ENCODE measurements at places on chromosomes 11 and 22.

DNA sequence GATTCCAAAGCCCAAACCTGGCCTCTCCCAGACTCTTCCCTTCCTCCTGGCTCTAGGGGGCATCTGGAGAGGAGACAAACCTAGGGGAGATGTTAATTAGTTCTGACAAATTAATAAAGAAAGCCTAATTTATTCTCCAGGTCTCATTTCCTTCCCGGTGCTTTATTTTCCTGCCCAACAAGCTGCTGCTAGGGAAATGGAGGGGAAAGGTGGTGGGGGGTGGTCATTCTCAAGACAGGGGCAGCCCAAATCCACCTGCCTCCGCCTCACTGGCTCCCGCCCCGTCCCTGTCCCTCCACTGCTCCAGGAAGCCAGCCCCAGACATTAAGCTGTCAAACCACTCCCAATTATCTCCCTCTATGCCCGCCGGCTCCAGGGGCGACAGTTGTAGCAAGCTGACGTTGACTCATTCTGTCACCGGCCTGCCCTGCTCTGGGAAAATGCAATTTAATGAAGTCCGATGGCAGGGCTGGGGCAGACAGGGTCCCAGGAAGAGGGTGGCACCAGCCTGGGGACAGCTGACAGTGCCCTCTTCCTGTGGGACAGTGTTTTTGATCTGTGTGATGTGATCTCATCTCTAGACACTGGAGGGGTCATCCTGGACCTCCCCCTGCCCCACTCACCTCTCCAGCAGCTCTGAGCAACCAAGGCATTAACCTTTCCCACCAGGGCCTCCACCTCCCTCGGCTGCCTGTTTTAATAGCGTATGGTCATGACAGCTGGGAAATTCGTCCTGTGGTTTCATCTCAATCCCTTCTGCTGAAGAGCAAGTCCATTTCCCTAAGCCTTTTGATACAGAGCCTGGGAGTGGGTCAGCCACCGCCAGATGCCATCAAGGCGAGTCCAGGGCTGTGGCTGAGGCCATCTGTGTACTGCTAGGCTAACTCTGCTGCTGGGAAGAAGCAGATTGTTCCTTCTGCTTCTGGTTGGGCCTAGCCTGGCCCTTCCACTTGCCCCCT lies 27.1 kb downstream of the NECTIN1 start:
- peak; percentile 45 for DNase-seq

GRCh38 chr11:926341-926916 lies 759 bp downstream of the AP2A2 start:
- peak; percentile 59 for DNase-seq

DNA sequence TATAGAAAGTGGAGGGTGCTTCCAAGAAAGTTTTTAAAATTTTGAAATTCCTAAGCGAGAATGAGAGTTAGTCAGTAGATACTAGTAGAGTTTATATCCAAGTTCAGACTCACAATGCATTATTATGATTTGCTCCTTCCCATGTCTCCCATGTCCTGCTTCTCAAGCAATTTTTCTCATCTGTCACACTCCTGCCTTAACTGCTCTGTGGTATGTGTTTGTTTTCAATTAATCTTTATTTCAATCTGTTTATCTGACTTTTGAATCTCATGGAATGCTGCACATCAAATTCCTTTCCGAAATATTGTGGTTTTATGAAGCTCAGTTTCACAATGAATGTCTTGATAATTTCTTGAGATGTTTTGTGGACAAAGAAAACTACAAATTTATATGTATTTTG lies 18.1 kb downstream of the THY1 start:
- DNase-seq, result peak; percentile 38

DNA sequence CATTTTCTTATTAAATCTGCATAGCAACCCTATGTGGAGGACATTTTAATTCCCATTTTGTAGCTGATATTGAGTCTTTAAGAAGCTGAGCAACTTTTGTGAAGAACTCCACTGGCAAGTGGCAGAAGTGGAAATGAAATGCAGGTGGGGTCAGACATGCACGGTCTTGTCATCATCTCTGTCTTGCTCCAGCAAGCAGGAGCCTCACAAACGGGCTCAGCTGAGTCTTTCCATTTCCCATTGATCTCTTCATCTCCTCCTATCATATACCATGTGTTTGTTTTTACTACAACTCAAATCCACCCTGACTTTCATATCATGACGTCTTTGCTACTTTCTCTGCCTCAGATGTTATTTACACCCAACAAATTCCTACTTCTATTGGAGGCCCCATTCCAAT lies 97.9 kb upstream of the TENM4 start:
- no peak for DNase-seq

DNA sequence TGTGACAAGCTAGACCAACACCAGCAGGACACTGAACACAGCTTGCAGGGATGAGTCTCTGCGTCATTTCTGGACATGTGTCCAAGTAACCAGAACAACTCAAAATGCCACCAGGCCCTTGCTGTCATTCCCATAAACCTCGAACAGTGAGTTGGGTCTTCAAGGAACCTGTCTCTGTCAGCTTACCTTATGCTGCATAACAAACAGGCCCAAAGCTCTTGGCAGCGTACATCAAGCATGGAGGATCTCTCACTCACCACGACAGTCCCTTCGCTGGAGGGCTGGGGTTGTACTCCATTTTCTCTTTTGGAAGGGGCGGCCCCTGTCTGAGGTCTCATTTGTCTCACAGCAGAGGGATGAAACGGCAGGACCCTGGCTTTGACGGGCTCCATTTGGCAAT lies 6.8 kb downstream of the CDKN1C start:
- DNase-seq, result no peak

GRCh38 chr11:77510095-77510494 lies 36.2 kb upstream of the PAK1 start:
- no peak for DNase-seq

DNA sequence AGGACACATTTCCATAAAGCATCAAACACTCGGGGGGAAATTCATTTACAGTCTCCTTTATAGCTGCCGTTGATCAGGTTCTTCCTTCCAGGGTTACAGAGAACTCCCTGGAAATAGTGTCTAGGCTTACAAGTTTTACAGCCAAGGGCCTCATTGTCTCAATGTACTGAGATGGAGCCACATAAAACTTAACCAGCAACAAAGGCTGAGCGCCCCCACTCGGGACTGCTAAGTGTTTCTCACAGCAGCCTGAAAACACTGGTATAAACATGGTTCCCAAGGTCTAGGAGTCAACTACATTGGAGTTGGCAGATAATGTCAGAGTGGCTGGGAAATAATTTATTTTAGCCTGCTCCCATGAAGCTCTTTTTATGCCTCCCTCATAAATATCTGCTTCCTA lies 686.2 kb downstream of the OPCML start:
- DNase-seq, result no peak

DNA sequence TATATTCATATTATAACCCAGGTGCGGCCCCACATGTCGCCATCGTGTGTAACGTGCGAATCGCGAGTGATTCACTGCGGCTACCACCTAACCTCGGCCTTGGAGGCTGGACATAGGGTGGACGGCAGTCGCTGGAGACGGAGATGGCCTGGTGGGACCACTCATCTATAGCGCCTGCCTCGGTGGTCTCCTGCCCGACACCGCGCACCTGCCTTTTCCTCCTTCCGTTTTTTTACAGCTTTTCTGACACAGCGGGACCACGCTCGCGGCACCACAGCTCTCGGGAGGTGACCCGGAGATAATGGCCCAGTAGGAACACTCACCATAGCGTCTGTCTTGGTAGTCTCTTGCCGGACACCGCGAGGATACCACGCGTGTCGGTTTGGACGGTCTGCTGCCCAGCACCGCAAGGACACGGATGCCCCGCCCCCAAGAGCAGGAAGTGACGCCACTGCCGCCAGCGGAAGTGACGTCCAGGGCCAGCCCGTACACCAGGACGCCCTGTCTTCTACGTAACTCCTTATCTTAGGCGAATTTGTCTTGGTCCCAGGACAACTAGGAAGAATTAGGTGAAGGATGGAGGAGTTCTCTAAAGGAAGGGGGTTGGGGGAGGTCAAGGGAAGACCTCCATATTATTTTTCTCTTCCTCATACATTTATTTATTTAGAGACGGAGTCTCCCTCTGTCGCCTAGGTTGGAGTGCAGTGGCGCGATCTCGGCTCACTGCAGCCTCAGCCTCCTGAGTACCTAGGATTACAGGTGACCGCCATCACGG lies 6.4 kb downstream of the SNU13 start:
- DNase-seq, result peak; percentile 80

GRCh38 chr11:73308003-73308960 lies at the start of gene ARHGEF17:
ARHGEF17 (plus strand) TSS chr11:73308276; CDS start chr11:73308639, 363 bp downstream.
- DNase-seq, result peak; percentile 66

GRCh38 chr11:11346303-11346702 lies 6.7 kb downstream of the CSNK2A3 start:
- DNase-seq, result no peak

DNA sequence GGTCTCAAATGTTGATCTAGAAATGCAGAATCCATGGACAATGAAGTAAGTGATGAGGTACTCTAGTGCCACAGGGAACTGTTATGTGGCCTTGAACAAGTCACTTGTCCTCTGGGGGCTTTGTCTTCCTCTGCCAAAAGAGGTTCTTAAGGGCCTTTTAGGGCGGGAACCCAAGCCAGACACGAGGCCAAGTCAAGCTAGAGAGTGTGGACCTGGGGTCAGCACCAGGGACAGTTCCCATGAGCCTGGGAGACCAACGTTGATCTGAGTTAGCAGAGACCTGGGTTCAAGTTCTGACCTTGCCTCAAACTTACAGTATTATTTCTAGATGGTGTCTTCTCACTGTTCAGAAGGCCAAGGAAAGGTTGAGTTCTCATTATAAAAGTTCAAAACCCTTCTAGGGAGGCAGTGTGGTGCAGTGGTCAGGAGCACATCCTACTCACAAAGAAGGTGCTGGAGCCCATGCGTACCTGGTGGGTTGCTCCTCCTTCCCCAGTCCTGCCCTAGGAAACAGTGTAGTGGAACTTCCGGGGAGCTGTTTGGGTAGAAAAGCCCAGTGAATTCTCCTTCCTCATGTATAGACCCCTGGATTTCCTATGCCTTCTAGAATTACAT lies 121.5 kb downstream of the CHST1 start:
- DNase-seq, result no peak

GRCh38 chr11:96339706-96340554 lies 3.1 kb downstream of the MAML2 start:
- peak; percentile 57 for DNase-seq

DNA sequence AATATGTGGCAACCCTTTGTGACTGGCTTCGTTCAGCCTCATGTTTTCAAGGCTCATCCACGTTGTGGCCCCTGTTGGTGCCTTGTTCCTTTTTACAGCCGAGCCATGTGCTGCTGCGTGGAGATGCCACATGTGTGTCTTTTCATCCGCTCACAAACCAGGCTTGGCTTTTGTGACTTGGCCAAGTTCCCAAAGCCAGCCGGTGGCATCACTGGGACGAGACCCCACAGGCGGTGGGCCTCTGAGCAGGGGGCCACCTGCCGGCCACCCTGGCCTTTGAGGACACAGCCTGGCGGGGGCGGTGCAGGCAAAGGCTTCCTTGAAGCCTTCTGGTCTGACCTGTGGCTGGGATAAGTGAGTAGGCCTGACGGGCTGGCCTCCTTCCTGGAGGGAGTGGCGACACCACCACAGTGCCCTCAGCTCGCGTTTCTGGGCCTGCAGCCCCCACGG lies 10.5 kb downstream of the GRK2 start:
- no peak for DNase-seq

DNA sequence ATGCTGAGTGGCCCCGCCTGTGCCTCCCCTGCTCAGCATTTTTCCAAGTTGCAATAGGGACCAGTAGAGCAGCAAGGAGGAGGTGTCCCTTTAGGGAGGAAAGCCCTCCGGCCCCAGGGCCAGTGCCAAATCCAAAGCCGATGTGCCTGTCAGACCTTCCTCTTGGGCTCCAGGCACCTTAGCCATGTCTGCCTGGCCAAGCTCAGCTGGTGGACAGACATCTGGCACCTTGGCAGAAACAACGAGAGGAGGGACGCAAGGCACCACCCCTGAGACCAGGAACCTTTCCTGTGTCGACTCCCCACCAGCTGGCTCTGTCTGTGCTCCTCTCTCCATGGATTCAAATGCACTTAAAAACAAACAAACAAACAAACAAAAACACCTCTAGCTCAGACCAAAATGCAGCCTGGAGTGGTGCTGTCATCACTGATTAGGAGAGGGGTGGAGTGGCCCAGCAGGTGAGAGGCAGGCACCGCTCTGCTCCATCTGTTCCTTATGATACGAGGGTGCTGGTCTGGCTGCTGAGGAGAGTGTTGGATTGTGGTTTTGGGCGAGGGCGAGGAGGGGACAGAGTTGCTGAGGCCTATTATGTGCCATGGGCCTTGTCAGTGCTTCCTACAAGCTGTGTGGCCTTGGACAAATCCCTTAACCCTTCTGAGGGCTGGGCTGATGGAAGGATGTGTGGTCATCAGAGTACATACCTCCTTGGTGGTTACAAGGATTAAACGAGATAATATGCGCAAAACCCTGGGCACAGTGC lies 46.2 kb downstream of the TP53I11 start:
- DNase-seq, result no peak

- DNase-seq, result peak; percentile 25
Measured at GRCh38 chr11:78773077-78773476, 198.4 kb upstream of the NARS2 start.

DNA sequence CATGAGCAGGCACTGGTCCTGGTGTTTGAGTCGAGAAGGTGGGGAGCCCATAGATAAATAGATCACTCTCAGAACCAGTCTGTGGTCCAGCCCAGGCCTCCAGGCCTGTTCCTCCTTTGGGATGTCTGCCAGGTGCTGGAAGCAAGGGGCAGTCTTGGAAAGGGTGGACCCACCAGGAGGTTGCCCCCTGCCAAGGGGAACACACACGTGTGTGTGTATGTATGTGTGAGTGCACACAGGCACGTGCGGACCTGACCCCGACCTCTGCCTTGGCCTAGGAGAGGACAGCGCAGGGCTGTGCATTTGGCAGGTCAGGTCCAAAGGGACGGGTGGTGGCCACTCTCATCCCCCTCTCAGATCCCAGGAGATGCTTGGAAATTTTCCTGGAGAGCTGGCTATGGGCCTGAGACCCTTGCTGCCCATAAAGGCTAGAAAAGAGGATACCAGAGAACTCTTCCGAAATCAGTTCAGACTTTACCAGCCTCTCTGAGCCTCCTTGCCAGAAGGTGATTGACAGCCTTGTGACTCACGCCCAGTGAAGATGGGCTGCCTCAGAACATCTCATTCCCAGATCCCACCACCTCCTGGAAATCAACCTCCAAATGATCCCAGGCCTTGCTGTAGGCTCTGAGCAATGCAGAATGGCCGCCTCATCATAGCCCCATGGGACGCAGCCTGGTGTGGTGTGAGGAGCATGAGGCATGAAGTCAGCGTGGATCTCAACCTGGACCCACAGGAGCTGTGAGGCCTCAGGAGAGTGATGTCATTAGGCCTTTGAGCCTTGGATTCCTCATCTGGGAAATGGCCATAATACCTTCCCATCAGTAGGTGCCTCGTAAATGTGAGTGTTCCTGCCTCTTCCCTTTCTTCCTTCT lies 24.0 kb upstream of the CREB3L1 start:
- DNase-seq, result no peak

Data from astrocyte (in vitro differentiated cells and primary cell).